ENCODE measurements at places on chromosomes 7 and 10.

DNA sequence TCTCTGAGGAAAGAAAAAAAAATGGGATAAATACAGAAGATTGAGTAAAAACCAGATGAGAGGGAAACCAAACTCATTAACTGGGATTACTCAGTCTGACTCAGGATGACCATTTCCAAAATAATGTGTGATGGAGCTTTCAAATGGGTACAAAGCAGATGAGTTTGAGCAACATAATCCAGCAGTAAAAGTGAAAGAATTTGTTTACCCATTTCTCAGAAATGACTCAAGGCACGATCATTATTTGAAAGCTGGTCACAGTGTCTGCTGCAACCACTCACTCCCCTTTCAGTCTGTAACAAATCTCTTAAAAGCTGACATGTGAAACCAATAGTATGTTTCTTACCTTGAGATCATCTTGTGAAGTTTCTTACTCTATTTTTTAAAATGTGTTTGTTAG is 104.7 kb upstream of the KLF14 start:
- DNase-seq = no peak

GRCh38 chr10:79266543-79267312 is 80.5 kb upstream of the PPIF start:
- DNase-seq = no peak

- DNase-seq = no peak
Observed at GRCh38 chr10:79047584-79047874, 21.2 kb upstream of the ZMIZ1 start.

DNA sequence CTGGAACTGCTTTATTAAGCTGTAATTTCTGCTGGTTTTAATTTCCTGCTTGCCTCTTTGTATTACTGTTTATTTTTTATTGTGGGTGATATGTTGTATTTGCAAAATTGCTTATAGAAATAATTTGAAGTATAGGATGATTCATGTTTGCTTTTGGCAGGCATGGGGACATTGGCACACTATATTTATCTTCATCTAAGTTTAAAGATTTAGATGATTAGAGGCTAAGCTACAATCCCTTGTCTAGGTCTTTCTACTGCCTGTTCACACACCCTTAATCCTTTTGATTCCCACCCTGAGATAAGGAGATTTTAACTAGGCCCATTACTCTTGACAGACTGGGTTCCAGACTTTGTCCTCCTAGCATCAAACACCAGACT is 182.8 kb upstream of the KAT6B start:
- DNase-seq = no peak

GRCh38 chr7:111137296-111138192 is 46.6 kb downstream of the LRRN3 start:
- no peak for DNase-seq

GRCh38 chr7:16492513-16493062 is 27.1 kb upstream of the SOSTDC1 start:
- DNase-seq = no peak

DNA sequence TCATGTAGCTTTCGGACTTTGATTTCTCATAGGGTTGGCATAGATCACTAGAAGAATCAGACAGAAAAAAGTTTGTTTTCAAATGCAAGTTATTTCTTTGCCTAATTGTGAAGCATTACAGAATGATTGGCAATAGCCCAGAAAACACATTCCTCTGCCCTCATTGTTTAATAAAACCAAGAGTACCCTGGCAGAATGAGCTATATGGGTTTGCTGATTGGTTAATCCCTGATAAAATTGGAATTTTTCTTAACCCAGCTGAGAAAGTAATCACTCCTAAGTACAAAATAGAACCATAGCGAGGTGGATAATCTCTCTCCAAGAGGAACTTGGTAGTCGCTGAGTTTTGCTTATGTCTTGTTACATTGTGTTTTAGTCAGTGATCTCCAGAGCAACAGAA is 30.9 kb upstream of the CREB5 start:
- DNase-seq = no peak

GRCh38 chr7:15016315-15016667 is 113.7 kb upstream of the DGKB start:
- DNase-seq = no peak

GRCh38 chr10:98257961-98258360 is 10.0 kb downstream of the LOXL4 start:
- no peak for DNase-seq

- DNase-seq = no peak
Observed at GRCh38 chr10:14565199-14565598, 209.5 kb downstream of the FAM107B start.

DNA sequence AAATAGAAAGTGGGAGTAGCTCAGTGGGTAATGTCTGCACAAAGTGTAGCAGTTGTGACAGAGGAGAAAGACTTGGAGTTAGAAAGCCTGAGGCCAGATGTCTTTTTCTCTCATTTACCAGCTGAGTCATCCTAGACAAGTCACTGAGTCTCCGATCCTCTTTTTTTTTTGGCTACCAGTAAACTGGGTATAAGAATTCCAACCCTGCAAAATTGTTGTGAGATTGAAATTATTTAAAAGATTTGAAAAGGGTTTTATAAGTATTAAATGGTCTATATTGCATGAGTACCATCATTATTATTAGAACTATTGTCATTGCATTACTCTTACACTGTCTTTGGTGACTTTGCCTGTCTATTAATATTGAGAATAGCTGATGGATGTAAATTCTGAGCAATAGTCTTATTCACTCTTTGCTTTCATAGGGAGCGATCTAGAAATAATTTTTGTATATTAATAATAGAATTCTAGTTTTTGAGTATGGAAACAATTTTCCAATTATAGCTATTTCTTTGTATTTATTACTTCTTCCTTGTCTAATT is 74.0 kb downstream of the ARID5B start:
- no peak for DNase-seq

DNA sequence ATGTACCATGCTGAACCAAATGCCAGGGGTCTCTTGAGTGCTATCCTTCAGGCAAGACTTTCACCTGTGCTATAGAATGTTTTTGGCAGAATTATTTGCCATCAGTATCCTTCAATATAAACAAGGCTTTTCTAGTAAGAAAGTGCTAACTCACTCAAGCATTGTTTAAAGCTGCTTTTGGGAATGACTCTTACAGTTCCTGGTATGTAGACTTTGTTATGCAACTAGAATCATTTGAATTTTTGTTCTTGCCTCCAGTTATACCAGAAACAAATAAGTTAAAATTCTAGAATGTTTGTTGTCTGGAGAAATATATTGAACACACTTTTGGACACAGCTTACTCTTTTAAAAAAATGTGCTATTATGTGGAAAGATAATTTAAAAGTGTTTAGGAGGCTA is 39.5 kb upstream of the RTKN2 start:
- no peak for DNase-seq

DNA sequence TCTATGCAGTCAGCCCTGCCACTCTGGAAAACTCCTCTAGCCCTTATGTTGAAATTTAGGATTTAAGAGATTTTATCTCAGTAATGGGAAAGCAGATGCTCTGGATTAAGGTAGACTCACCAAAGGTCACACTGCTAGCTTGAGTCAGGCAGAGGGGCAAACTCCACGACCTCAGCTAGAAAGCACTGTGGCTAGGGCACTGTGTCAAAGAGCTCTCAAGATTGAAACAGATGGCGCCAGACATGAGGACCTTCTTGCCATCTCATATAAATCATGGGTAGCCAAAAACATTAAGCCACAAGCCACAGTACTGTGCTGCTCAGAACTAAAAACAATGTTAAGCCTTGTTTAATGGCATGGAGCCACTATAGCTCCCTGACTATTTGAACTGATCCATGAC is 188.7 kb downstream of the DNAJC1 start:
- DNase-seq = no peak

DNA sequence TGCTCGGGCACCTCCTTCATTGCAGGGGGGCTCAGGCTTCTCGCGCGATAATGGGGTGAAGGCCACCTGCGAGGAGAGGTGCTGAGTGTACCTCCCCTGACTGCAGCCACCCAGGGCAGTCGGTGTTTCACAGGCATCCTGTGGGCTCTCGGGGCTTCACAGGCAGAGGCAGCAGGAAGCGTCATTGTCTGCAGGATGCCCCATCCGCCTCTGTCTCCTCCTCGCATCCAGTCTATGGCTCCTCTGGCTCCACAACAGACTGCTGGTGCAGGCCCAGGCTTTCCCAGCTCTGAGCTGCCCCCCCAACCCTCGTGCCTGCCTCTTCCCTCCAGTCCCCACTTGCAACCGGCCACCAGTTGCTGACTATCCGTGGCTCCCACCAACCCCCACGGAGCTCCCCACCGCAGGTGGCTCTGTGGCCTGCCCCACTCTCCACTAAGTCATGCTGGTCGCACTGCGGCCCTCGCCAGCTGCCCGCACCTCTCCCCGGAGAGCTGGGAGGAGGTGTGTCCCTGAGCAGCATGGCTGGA is 36.5 kb downstream of the CAMK2B start:
- no peak for DNase-seq

- DNase-seq = no peak
Observed at GRCh38 chr7:27593226-27593625, 69.5 kb downstream of the HIBADH start.

DNA sequence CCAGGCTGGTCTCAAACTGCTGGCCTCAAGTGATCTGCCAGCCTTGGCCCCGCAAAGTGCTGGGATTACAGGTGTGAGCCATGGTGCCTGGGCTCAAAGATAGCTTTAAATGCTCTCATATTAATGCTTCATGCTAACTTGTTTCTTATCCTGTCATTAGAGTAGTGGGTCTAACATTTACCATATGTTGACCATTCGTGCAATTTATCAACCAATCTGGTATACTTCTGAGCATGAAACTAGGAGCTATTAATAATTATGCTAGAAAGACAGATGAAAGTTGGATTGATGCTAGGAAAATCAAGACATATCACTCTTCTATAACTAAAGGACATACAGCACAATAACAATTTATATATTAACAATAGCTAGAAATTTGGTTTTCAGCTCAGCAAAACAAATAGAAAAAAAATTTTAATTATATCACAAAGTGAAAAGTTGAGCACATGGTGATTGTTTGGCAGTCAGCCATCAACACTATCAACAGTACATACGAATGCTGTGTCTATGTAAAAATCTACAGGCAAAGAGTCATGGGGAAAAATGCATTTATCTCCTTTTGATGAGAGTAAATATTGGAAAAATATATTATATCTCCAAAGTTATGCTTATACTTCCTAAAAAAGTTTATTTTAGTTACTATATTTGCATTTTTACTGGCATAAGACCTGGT is 112.1 kb upstream of the ABCB5 start:
- no peak for DNase-seq

DNA sequence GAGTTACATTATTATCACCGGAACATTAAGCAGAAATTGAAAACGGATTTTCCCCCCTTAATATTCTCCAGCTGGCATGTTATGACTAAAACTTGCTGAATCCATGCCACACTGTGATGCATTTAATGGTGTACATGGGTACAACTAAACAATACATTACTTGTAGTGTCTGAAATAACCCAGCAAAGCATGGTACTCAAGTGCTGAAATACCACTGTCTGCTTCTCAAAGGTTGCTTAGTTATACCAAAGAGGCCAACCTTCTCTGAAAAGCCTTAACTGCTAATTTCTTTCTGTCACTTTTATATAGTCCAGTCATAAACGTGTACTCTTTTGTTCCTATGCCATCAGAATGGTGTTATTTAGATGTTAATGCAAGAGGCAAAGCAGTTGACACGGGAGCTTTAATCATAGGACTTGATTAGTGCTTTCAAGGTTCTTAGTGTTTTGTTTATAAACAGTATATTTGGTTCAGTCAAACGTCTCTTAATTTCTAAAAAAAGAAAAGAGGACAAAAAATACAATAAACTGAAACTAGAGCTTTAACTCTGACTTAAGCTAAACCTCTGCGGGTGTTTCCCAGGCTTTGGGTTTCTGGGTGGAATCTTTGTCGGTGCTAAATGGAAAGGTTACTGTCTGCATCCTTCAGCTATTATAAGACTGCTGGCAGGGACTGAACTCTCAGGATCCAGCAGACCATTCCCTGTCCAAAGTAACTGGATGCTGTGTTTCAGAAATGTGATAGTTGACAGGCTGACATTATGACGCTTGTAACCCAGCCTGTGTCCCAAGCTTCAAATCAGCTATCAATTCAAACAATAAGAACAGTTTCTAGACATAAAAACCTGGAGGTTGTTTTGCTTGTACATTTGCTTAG is 202.6 kb downstream of the PPP1R3A start:
- DNase-seq = no peak

GRCh38 chr7:30567081-30567480 is 27.6 kb upstream of the GARS1 start:
- DNase-seq = no peak

GRCh38 chr7:116227678-116228239 is 17.4 kb downstream of the TES start:
- no peak for DNase-seq

- DNase-seq = no peak
Observed at GRCh38 chr7:477626-478220, 41.9 kb downstream of the PDGFA start.

GRCh38 chr10:122051609-122052385 is 62.8 kb downstream of the TACC2 start:
- no peak for DNase-seq

GRCh38 chr7:3300221-3300650 is 816 bp upstream of the SDK1 start:
- DNase-seq = no peak

GRCh38 chr10:9238041-9238440 is 1183.6 kb downstream of the GATA3 start:
- no peak for DNase-seq

DNA sequence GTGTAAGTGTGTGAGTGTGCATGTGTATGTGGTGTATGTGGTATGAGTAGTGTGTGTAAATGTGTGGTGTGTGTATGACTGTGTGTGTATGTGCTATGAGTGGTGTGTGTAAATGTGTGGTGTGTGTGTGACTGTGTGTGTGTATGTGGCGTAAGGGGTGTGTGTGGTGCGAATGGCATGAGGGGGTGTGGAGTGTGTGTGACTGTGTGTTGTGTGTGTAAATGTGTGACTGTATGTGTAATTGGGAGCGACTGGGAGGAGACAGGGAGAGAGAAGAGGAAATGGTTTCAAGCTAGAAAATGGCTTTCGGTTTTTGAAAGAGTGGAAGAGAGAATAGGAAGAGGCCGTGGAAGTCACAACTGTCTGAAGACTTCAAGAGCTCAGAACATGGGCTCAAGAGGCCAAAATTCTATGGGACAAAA is 23.6 kb upstream of the GATAD1 start:
- DNase-seq = no peak

DNA sequence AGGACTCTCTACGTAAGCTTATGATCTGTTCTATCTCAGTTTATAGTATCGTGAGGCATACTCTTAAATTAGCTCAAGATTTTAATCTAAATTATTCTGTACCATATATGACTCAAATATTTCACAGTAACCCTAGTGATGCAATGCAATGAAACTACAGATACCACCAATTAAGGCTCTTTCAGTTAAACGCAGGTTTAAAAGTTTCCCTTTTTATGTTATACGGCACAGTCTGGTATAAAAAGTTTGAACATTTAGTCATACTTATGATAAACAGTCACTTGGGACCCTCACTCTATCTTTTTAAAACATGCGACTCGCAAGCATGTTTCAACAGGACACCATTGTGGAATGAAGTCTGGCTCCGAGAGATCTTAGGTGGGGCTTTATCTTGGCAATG is 107.2 kb downstream of the CDK6 start:
- no peak for DNase-seq

DNA sequence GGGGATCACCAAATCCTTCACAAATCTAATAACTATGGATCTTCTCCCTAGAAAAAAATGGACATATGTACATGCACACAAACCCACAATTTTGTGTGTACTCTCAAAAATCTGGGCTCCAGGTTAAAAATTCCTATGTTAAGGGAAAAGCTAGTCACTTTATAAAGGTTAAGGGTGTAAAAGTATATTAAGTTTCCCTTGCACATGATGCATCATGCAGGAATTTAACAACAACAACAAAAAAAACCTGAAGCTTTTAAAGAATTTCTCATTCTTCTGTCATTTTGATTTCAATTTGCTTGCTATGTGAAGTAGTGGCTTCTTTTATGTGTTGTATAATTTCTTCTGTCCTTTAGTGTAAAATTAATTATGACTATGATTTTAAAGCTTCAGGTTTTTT is 123.7 kb downstream of the CNOT4 start:
- no peak for DNase-seq
